Hematopoietic multipotent progenitor cell treated with erythropoietin and hydrocortisone succinate and interleukin-3 and kit ligand, for 17 days (in vitro differentiated cells): ENCODE measurements at places on chromosomes 3 and 15.

DNA sequence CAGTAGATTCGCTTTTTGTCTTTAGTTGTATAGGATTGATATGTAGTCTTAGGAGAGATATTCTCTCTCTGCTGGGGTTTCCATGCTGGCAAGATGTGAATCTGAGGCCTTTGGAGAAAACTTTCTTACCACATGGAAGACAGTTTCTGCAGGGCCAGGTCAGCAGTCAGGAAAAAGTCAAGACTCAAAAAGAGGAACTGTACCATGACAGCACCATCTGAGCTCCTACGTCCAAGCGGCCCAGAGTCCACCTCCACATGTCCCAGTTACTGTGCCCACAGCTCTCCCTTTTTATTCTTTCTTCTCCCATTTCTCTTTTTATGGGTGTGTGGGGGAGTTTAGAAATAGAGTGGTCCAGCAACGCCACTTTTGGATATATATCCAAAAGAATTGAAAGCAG, 172.0 kb downstream of the MTHFS start:
- no peak for DNase-seq

DNA sequence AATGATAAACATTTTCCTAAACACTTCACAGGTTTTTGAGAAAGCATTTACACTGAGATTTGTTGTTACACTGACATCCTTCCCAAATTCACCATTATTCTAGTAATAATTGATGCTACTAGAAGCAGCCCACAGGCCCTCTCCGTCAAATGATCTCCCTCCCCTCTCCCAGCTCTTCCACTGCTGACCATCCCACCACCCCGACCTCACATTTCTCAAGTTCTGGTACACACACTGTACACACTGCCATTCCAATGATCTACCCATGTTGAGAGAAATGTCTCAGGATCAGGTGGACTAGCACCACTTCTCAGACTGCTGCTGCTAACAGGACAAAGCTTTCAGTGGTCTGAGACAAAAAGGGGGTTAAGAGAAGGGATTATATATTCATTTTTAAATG, 3.5 kb downstream of the TBC1D5 start:
- DNase-seq = no peak

- no peak for DNase-seq
These were observed 73.8 kb upstream of the GSK3B start for GRCh38 chr3:120168038-120168437.

- no peak for DNase-seq
These were observed 15.6 kb downstream of the CPA3 start for GRCh38 chr3:148880681-148881080.

- DNase-seq = no peak
These were observed 385.7 kb upstream of the RGMA start for GRCh38 chr15:93474728-93475127.

DNA sequence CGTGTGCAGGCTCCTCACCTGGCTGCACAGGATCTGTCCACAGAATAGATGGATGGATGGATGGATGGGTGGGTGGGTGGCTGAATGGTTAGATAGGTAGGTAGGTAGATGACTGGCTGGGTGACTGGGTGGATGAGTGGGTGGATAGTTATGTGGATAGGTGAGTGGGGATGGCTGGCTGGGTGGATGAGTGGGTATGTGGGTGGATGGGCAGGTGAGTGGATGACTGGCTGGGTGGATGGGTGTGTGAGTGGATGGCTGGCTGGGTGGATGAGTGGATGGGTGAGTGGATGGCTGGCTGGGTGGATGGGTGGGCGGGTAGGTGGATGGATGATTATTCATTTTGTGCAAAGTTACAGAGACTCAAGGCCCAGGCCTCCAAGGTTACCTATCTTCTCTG, 172.9 kb upstream of the CTDSPL start:
- no peak for DNase-seq
